ENCODE measurements at places on chromosomes 7 and 10. TPM values are rescaled to one million over a fixed set of nuclear protein-coding genes. Genes with fewer than 3 reads are reported as not detected.

DNA sequence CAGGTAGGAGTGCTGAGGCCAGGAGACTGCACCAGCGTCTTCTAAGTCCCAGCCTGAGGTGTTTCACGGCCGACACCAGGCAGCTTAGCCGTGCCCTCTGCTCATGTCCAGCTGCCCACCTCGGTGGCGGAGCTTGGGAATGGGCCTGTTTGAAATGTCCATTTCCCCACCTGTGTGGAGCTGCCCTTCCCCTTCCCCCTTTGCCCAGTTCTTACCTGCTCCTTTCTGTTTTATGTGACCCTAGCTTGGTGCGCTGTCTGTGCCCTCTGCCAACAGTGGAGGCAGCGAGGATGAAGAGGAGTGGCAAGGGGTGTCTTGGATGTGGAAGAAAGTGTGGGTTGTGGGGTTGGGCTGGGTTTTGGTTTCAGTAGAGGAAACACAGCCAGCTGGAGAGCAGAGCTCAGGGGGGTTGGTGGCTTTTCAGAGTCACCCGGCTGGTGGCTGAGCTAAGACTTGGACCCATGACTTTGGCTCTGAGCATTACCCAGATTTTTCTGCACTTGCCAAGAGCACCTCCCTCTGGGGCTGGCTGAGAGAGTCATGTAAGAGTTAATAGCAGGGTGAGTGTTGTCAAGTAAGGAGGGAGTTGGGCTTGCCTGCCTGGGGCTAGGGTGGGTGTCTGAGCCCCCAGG lies 37.4 kb downstream of the GBX1 start:
- DNase-seq = no peak

- no peak for DNase-seq
These were observed 81.3 kb downstream of the NAMPT start for GRCh38 chr7:106203473-106203872.

- no peak for DNase-seq
These were observed 21.2 kb downstream of the ALDH18A1 start for GRCh38 chr10:95635319-95635733.

DNA sequence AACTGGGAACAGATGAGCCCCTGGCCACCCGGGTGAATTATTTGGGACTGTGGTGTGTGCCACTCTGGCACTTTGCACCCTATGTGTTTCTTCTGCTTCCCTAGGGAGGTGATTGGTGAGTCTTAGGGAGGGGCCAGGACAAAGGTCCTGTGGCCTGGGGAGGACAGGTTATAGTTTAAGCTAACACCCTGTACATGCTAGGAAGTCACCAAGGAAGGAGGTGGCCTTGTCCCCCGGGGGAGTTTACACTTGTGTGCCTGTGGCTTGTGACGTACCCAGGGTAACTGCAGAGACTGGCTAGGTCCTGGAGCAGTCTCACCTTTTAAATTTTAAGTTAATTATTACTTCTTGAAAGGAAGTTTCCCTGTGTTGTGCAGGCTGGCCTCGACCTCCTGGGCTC lies 196.2 kb downstream of the BAMBI start:
- DNase-seq = no peak

TFEC gene
- total RNA-seq = 0.14 TPM

NOS3 gene
- 6.1 TPM for total RNA-seq

FFAR4 gene
- not detected for total RNA-seq
